ENCODE measurements at places on chromosomes 7 and 10. TPM values are rescaled to one million over a fixed set of nuclear protein-coding genes. Genes with fewer than 3 reads are reported as not detected.

The NXPH1 gene
- not detected for total RNA-seq

The ACTL6B gene
- not detected for total RNA-seq

The CLRN3 gene
- not detected for total RNA-seq

The TCF7L2 gene
- total RNA-seq, result 1.4 TPM

The C10orf90 gene
- total RNA-seq, result not detected

The MYL10 gene
- total RNA-seq, result not detected

The PAXIP1 gene
- 33.9 TPM for total RNA-seq

The IFIT5 gene
- total RNA-seq, result 40.3 TPM

The EZH2 gene
- 106 TPM for total RNA-seq

The DGKB gene
- total RNA-seq, result not detected

The FAM20C gene
- total RNA-seq, result 0.73 TPM

The NME8 gene
- not detected for total RNA-seq

The ASB10 gene
- not detected for total RNA-seq

The HOXA13 gene
- not detected for total RNA-seq

The TRA2A gene
- total RNA-seq, result 113 TPM

The RET gene
- 0.38 TPM for total RNA-seq

The GDF10 gene
- total RNA-seq, result not detected

The ZP3 gene
- total RNA-seq, result 0.64 TPM

The UTF1 gene
- total RNA-seq, result not detected

The ADAM8 gene
- 173 TPM for total RNA-seq

The MOGAT3 gene
- not detected for total RNA-seq

The SRRM3 gene
- 0.09 TPM for total RNA-seq

The RPP38 gene
- total RNA-seq, result 22.3 TPM

The NUTM2A gene
- 0.49 TPM for total RNA-seq

The ADAMTS14 gene
- 0.15 TPM for total RNA-seq

The SEMA3E gene
- total RNA-seq, result not detected

The ABCB4 gene
- total RNA-seq, result not detected

The LRRD1 gene
- total RNA-seq, result not detected

The KAZALD1 gene
- total RNA-seq, result not detected

The CRCP gene
- total RNA-seq, result 28.3 TPM

The SFTPA2 gene
- not detected for total RNA-seq

The CYP2C19 gene
- total RNA-seq, result not detected

The UBN2 gene
- 10.8 TPM for total RNA-seq

The ZC3HAV1 gene
- 139 TPM for total RNA-seq

The GIMAP6 gene
- 54.6 TPM for total RNA-seq

The MAD1L1 gene
- total RNA-seq, result 97.7 TPM

The SFRP4 gene
- total RNA-seq, result not detected

The TMEM176B gene
- not detected for total RNA-seq

The SDK1 gene
- total RNA-seq, result 0.05 TPM

The LDB3 gene
- 0.23 TPM for total RNA-seq

The BMPER gene
- not detected for total RNA-seq

The RSPH10B gene
- total RNA-seq, result not detected

The ZNF117 gene
- total RNA-seq, result 3.6 TPM

The ARL3 gene
- total RNA-seq, result 9.7 TPM

The OR2A12 gene
- not detected for total RNA-seq
